ENCODE measurements at places on chromosomes 12 and 14. TPM values are rescaled to one million over a fixed set of nuclear protein-coding genes. Genes with fewer than 3 reads are reported as not detected.
A peak's percentile ranks its signal among the peaks of the same experiment; 100 is the strongest.

GRCh38 chr12:12559719-12560296 is 2.9 kb downstream of the DUSP16 start:
- no peak for DNase-seq

- DNase-seq, result no peak
Observed at GRCh38 chr14:27917896-27918295, 848.7 kb upstream of the FOXG1 start.

GRCh38 chr12:4292341-4293073 is 18.9 kb downstream of the CCND2 start:
- no peak for DNase-seq

DNA sequence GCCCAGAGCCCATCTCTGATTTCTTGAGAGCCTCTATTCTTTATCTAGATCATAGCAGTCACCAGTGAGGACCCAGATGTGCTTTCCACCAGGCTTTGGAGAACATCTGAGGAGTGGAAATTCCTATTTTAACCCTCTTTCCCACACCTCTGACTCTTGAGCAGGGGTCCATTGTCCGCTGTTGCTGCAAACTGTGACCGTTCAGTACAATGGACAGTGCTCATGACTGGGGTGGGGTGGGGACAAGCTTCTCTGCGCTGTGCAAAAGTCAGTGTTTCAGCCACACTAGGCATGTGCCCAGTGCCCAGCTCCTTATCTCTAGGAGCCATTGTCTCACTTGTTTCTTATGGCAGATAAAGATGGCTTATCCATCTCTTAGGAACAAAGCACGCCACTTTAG is 16.9 kb upstream of the KRT7 start:
- DNase-seq, result no peak

DNA sequence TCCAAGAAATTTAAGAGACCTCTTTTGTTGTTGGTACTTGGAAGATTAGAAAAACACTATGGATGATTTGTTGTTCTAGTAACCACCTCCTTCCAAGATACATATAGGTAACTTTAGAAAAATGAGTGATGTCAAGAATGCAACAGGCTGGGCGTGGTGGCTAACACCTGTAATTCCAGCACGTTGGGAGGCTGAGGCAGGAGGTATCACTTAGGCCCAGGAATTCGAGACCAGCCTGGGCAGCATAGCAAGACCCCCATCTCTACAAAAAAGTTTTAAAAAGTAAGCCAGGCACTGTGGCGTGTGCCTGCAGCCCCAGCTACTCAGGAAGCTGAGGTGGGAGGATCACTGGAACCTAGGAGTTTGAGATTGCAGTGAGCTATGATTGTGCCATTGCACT is 97.8 kb downstream of the PCNX1 start:
- no peak for DNase-seq

DNA sequence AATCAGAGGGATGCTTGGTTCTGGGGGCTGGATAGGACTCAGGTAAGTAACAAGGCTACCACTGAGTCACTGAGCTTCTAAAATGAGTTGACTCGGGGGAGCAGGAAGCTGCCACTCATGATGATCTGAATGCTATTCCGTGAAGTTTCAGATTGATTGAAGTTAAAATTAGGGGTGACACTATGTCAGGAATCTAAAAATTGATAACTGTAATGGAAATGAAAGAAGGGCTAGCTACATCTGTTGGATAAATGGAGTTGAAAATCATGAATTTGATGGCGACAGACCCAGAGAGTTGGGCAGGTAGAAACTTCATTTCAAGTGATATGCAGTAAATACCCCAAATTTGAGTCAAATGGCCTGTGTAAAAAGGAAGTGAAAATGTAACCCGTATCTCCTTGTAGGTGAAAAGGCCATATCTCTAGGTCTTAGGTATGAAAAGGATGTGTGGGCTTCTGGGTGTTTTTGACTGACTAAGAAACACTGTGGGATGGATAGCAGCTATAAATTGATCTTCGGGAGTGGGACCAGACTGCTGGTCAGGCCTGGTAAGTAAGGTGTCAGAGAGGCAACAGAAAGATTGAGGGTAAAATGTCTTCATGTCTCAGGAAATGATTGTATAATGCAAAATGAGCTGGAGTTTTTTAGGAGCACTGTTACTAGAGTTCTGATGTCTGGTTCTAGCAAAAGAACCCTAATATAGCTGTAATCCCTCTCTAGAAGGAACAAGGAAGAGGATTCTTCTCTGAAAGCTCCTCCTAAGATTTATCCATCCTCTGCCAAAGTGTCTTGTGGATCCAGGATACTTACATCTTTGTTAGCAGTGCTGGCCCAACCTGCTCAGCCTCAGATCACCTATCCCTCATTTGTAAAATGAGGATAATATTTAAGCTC is 57.3 kb downstream of the DAD1 start:
- DNase-seq, result no peak

DNA sequence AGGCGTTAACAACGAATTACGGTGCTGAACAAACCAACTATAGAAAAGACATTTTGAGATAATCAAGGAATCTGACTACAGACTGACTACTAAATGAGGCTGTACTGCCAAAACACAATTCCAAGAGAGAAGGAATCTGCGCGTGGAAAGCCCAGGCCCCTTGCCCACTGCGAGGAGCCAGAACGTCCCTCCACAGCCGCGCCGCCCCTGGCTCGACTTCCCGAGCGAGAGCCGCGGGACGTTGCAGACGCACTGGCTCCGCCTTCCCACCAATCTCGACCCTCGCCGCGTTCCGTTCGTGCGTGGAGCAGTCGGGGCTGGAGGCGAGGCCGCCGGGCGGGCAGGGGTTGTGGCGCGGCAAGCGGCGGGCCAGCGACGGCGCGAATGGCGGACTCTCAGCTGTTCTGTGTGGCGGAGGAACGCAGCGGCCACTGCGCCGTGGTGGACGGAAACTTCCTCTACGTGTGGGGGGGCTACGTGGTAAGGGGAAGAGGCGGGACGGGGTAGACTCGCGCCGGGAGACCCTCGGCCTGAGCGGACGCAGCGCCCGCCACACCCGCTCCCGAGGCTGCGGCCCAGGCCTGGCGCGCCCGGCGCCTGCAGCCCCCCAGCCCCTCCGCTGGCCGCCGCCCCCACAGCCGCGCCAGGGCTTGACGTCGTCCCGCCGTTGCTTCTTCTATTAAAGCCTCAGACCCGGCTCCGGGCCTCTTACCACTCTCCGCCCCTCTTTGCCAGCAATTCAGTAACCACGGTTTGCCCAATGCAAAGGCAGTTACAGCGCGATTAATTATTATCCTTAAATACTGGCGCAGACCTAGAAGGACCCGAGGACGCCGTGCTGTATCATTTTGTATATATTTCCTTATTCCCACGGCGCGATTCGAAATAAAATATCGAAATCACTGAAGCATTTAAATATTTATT is at the start of gene KLHDC1:
Gene KLHDC1 (plus strand): TSS at position 310 of the 924 bp plus-strand sequence. CDS start 75 bp downstream, at position 385.
- peak; percentile 93 for DNase-seq

DNA sequence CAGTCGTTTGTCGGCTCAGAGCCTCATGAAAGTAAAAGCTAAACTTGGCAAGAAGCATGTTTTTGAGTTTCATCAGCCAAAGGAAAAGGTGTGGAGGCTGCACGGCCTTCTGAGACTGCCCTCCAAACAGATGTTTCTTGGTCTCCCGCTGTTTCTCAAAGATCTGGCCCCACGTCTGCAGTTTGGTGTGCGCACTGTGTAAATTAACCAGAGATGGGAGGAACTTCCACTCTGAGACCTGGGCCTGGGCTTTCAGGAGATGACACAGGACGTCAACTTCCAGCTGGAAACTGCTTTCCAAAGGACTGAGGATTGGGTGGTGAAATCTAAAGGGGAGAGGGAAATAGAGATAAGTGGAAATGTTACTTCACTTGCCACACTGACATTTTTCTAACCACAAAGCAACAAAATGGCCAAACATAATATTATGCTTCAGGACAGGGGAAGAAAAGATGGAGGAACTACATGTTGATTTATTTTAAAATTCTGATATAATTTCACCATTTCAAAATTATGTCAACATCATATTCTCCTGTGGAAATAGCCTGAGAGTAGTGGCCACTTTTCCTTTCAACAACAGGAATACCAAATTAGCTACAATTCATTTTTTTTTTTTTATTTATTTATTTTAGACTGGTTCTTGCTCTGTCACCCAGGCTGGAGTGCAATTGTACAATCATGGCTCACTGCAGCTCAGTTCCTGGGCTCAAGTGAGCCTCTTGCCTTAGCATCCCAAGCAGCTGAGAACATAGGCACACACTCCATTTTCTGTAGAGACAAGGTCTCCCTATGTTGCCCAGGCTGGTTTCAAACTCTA is 27.6 kb downstream of the KICS2 start:
- no peak for DNase-seq

- no peak for DNase-seq
Observed at GRCh38 chr12:31603546-31604009, 12.6 kb upstream of the DENND5B start.

GRCh38 chr12:13749389-13749788 is 232.0 kb downstream of the GRIN2B start:
- DNase-seq, result no peak

GRCh38 chr12:112322441-112322840 is 59.8 kb downstream of the HECTD4 start:
- DNase-seq, result no peak

DNA sequence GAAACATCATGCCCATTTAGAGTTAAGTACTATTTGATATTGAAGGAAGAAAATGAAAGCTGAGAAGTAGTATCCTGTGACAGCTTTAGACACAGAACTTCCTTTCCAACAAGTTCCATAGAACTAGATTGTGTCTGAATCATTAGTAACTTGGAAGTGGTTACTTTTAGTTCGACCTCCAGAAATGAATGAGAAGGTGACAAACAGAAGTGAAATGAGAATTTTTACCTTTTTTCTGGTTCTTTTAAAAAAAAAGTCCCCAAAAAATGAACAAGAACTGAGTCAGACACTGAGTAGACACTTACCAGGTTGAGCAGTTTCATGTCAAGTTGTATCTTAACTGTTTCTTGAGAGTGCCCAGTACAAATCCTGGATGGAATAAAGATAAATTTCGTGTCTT is 3.0 kb downstream of the ATP6V0A2 start:
- DNase-seq, result no peak

GRCh38 chr12:126770188-126770587 is 1496.8 kb upstream of the TMEM132C start:
- no peak for DNase-seq

DNA sequence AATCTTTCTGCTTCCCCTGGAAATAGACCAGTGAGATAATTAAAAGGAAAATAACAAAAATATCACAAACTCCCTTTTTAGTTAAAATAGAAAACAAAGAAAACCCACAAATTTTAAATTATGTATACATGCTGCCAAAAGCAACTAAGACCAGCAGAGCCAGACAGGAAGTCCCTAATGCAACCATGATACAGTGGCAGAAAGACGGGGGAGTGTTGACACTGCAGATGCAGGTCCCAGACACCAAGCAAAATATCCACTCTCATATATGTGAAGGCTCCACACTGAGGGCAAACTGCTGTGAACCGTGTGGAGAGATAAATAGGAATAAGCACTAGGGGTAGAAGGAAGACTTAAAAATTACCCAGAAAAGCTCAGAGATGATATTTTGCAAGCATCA is 401.0 kb downstream of the BTG1 start:
- DNase-seq, result no peak

GRCh38 chr12:62799766-62800406 is 135.1 kb downstream of the PPM1H start:
- no peak for DNase-seq

DNA sequence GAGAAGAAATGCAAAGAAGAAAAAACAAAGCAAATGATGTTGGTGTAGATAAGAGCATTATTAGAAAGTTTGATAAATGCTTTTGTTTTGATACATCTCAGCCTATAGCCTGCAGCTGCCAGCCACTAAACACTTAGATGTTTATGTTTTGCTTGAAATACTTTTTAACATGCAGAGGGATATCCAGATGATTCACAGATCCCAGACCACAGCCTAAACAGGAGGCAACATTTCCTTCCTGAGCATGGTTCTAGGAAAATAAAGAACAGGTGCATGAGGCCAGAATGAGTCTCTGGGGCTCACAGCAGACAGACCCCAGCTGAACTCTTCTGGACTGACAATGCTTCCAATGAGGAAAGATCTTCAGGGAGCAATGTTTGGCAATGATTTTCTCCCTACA is 103.7 kb upstream of the EEA1 start:
- peak; percentile 3 for DNase-seq

DNA sequence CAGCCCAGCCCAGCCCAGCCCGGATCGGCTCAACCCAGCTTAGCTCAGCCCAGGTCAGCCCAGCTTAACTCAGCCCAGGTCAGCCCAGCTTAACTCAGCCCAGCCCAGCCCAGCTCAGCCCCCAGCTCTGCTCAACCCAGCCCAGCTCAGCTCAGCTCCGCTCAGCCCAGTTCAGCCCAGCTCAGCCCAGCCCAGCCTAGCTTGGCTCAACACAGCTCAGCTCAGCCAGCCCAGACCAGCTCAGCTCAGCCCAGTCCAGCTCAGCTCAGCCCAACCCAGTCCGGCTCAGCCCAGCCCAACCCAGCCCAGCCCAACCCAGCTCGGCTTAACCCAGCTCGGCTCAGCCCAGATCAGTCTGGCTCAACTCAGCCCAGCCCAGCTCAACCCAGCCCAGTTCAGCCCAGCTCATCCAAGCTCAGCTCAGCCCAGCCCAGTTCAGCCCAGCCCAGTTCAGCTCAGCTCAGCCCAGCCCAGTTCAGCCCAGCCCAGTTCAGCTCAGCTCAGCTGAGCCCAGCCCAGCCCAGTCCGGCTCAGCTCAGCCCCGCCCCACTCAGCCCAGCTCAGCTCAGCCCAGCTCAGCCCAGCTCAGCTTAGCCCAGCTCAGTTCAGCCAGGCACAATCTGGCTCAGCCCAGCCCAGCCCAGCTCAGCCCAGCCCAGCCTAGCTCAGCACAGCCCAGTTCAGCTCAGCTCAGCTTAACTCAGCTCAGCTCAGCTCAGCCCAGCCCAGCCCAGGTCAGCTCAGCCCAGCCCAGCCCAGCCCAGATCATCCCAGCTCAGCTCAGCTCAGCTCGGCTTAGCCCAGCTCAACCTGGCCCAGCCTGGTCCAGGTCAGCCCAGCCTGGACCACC is 331.7 kb downstream of the TMEM121 start:
- no peak for DNase-seq

DNA sequence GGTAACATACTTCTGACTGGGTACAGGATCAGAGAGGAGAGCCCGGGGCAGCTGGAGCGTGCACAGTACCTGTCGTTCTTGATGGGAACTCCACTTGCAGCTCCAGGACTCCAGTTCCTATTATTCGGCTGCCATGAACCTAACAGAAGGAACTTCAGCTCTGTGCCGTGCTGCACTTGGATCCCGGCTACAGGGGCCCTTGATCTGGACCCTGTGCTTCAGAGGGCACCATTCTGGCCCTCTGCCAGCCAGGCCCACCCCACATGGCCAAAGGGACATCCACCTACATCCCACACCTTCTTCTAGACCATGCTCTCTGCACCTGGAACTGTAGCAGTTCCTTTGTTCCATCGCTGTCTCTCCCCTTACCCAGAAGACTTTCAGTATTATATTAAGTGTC is 58.2 kb downstream of the PAX9 start:
- no peak for DNase-seq

COL2A1 gene
- 6.6 TPM for polyA plus RNA-seq

RPGRIP1 gene
- polyA plus RNA-seq, result 1.2 TPM

SMCO3 gene
- polyA plus RNA-seq, result 0.15 TPM

C14orf93 gene
- 11.6 TPM for polyA plus RNA-seq

KLRF1 gene
- 0.23 TPM for polyA plus RNA-seq

TEAD4 gene
- polyA plus RNA-seq, result 134 TPM

PZP gene
- 0.52 TPM for polyA plus RNA-seq

ASB2 gene
- polyA plus RNA-seq, result 31.7 TPM

IAPP gene
- polyA plus RNA-seq, result not detected

NKX2-8 gene
- polyA plus RNA-seq, result not detected

OSGEP gene
- 41.9 TPM for polyA plus RNA-seq

CCDC88C gene
- 18.3 TPM for polyA plus RNA-seq

KRT6C gene
- polyA plus RNA-seq, result not detected
